ENCODE measurements at places on chromosomes 1 and 21.

DNA sequence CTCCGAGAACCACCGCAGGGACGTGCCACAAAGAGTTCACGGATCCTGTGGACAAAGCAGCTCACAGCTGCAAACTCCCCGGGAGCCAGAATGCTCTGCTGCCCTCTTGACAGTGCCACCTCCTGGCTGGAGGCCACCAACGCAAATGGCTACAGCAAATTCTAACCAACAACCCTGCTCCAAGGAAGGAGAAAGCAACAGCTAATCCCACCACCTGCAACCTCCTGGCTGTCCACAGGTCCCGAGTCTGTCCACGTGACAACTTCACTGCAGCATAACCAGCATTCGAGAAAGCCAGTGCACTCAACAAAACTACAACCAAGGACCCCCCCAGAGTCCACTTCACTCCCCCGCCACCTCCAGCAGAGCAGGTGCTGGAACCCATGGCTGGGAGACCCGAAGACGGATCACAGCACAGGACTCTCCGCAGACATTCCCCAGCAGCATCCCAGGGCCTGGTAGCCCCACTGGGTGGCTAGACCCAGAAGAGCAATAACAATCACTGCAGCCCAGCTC is 17.3 kb downstream of the POFUT2 start:
- no peak for DNase-seq

- DNase-seq, result no peak
These were observed 353.5 kb upstream of the B3GALT2 start for GRCh38 chr1:193539731-193540459.

DNA sequence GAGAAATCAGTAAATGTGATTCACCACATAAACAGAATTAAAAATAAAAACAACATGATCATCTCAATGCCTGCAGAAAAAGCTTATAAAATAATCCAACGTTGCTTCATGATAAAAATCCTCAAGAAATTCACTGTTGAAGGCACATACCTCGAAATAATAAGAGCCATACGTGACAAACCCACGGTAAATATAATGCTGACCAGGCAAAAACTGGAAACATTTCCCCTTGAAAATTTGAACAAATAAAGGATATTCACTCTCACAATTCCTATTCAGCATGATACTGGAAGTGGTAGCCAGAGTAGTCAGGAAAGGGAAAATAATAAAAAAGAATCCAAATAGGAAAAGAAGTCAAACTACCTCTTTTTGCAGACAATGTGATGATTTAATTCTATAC is 148.8 kb downstream of the BRINP3 start:
- DNase-seq, result no peak

GRCh38 chr1:26417111-26417759 is 6.6 kb downstream of the LIN28A start:
- peak; percentile 76 for DNase-seq

DNA sequence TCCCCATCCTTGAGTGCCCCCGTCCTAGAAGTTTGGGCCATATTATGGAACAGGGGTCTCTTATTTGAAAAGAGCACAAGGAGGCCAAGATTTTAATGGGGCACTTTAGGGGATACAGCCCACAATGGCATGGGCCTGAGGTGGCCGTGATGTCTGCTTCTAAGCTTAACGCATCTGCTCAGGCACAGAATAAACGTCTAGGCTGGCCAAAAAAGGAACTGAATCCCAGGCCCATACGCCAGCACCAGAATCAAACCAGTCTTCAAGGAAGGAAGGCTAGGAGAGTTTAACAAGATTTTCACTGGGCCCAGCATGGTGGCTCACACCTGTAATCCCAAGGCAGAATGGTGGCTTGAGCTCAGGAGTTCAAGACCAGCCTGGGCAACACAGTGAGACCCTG is 9.2 kb upstream of the SARS1 start:
- no peak for DNase-seq

DNA sequence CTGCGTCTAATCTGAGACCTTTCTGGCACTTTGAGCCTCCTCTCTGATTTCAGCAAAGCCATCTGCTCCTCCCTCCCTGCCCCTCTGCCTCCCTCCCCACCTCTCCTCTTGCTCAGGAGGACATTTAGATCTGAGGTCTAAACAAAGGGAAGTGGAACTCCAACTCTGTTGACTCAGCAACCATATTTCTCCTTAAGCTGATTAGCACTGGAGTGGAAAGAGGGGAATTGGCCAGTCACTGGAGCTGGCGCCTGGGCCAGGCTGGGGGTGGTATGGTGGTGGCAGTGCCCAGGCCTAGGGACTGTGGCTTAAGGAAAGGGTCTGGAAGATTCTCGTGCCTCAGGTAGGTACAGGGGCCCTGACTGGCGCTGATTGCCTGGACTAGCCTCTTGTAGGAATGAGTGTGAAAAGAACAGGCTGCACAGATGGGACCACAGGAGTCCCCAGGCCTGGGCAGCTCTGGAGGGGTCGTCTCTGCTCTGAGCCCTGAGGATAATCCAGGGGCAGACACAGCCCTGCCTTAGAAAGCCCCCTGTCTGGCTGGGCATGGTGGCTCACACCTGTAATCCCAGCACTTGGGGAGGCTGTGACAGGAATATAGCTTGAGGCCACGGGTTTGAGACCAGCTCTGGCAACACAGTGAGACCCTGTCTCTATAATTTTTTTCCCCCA is 11.9 kb downstream of the SH2D2A start:
- DNase-seq, result no peak

- peak; percentile 48 for DNase-seq
These were observed 8.1 kb upstream of the TMEM183A start for GRCh38 chr1:202998836-202999750.

DNA sequence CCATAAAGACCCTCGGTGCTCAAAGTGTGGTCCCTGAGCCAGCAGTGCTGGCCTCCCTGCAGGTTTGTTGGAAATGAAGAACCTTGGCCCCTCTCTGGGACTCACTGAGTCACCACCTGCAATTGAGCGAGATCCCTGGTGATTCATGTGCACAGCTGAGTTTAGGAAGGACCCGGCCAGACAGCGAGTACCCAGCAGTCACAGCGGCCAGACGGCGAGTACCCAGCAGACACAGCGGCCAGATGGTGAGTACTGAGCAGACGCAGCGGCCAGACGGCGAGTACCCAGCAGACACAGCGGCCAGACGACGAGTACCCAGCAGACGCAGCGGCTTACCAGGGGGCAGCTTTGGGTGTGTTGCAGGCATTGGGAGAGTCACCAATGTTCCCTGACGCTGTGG is 123.8 kb downstream of the PRDM16 start:
- DNase-seq, result no peak

- no peak for DNase-seq
These were observed 330.0 kb upstream of the DEPDC1 start for GRCh38 chr1:68826836-68827235.

- DNase-seq, result no peak
These were observed 167.9 kb upstream of the RUNX1 start for GRCh38 chr21:35216996-35217395.

- no peak for DNase-seq
These were observed 878.5 kb downstream of the USP25 start for GRCh38 chr21:16608209-16608830.

GRCh38 chr1:188402986-188403385 is 1574.2 kb downstream of the PLA2G4A start:
- DNase-seq, result no peak

GRCh38 chr1:150021191-150021694 is 10.7 kb upstream of the OTUD7B start:
- no peak for DNase-seq

- DNase-seq, result no peak
These were observed 5.9 kb upstream of the TNFSF4 start for GRCh38 chr1:173212952-173213491.

DNA sequence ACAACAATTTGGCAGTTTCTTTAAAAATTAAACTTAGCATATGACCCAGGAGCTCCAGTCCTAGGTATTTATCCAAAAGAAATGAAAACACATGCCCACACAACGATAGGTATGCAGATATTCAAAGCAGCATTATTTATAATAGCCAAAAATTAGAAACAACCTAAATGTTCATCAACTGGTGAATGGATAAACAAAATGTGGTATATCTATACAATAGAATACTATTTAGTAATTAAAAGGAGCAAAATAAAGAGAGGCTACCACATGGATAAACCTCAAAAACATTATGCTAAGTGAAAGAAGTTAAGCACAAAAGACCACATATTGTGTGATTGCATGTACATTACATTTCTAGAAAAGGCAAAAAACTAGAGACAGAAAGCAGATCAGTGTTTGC is 51.3 kb downstream of the ROR1 start:
- no peak for DNase-seq

DNA sequence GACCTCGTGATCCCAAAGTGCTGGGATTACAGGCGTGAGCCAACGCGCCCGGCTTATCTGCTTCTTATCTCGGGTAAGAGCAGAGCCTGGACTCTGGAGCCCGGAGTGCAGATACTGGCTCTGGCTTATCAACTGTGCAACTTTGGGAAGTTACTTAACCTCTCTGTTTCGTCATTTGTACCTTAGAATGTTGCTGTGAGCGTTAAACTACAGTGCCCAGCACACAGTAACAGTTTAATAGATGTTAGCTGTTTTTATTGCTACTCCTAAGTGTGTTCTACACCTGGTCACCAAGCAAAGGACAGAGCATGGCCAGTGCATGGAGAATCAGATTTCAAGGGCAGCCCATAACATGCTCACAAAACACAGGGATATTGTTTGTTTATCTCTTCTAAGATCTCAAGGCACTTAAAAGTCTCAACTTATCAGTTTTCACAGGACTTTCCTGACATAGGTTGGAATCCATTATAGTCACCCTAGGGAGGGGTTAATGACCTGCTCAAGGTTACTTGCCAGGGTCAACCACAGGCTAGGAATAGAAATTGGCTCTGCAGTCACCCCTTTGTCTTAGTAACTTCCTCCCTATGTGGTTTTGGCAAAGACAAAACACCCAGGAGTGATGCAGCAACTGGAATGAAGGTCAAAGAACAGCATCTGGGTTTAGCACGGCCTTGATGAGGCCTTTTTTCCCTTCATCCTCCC is 22.5 kb upstream of the SRP9 start:
- DNase-seq, result no peak

DNA sequence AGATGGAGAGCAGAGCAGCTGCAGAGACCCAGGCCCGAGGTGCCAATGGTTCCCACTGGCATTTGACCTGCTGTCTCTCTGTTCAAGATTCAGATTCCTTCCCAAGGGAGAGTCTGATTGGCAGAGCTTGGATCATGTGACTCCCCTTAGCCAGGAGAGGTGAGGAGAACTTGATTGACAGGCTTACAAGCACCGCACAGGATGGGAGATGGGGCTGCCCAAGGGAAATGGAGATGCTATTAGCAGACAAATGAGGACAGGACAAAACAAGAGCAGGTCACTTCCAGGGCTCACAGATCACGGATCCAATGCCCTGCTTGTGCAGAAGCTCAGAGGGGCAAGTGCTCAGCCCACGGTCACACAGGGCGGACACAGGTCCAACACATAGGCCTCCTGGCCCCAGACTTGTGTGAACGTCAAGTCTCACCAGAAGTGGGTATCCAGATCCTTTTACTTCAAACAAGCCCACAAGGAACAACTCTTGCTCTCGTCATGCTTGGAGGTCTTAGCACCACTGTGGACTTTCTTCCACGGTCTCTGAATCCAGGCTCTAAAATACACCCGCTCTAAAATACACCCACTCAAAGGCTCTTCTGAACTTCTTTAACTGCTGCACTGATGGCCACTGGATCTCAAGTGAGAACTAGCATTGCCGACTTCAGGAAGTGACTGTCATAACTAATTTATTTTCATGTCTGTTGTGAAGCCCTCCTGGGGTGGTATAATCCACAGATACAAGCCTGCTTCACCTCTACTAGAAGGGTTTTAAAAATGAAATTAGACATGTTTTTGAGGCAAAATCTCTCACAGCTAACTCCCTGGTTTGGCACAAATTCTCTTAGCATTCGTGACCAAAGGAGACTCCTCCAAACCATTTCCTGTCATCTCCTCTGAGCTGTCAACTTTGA is 274.9 kb downstream of the RRAGC start:
- no peak for DNase-seq

- DNase-seq, result no peak
These were observed 8.4 kb upstream of the USP33 start for GRCh38 chr1:77768006-77768405.

DNA sequence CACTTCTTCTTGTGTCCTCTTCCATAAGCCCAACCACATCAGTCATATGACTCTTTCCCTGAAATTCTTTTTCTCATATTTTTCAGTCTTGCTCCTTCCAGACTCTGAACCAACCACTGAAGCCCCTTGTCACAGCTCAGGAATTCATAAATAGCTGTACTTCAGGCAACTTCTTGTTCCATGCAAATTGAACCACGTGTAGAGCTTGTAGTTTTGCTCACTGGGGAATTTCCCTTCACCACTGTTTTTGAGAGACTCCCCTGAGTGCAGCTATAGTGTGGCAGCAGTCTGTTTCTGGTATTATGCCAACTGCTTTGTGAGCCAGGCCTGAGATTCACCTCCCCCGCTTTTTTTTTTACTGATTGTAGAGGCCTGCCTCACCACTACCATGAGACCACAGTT is 150.3 kb upstream of the SPAG17 start:
- peak; percentile 65 for DNase-seq

- DNase-seq, result peak; percentile 69
These were observed 59.3 kb downstream of the H3-3A start for GRCh38 chr1:226121587-226122400.

DNA sequence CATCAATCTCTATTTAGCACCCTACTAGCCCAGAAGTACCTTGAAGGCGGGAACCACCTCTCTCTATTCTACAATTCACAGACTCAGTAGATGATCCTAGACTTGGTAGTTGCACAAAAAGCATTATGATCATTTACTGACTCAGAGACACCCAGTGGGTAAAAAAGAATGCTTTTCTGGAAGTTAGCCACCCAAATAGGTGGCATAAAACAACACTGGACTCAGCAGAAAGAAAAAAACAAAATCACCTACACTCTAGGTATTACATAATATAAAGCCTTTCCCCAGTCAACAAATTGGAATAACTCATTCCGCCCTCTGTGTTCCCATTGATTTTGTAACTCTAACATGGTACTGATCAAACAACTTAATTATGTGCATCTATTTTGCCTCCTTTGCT is 126.3 kb downstream of the PTPN14 start:
- DNase-seq, result no peak

GRCh38 chr1:167808104-167808503 is 86.3 kb downstream of the MPZL1 start:
- DNase-seq, result no peak

DNA sequence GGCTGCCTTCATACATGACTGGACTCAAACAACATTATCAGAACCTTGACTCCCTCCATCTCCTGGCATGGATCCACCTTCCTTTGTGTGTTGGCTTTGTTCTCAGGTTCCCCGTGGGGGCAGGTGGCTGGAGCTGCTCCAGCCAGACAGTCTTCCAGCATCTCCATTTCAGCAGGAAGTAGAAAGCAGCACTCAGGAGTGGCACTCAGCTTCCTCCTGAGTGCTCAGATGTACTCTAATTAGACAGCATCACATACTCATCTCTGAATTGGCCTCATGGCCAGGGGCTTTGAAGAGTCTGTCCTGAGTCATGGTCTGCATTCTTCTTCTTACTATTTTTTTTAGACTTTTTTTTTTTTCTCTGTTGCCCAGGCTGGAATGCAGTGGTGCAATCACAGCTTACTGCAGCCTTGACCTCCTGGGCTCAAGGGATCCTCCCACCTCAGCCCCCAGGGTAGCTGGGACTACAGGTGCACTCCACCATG is 27.9 kb downstream of the OVAAL start:
- DNase-seq, result peak; percentile 95

- no peak for DNase-seq
These were observed 267.9 kb downstream of the HHAT start for GRCh38 chr1:210596641-210597040.

- no peak for DNase-seq
These were observed 10.3 kb downstream of the NBL1 start for GRCh38 chr1:19654386-19654785.

All from COR-L47 (cell line).